ENCODE measurements at places on chromosomes 1 and 21. TPM values are rescaled to one million over a fixed set of nuclear protein-coding genes. Genes with fewer than 3 reads are reported as not detected.

Gene LCE2B
- not detected for total RNA-seq

Gene NCMAP
- total RNA-seq, result 0.14 TPM

Gene RGS2
- total RNA-seq, result 12.2 TPM

Gene IFI44L
- total RNA-seq, result 8.4 TPM

Gene CLCA2
- total RNA-seq, result not detected

Gene ENAH
- 0.89 TPM for total RNA-seq

Gene C1QB
- total RNA-seq, result not detected

Gene CHAF1B
- 33.1 TPM for total RNA-seq

Gene PRR9
- not detected for total RNA-seq

Gene EIF2D
- 87.1 TPM for total RNA-seq

Gene CD1D
- total RNA-seq, result not detected

Gene RASSF5
- 239 TPM for total RNA-seq

Measured in activated naive CD4-positive, alpha-beta T cell treated with anti-CD3 and anti-CD28 coated beads, Interleukin-2, amount 50 U/mL, for 72 hours (primary cell).